ENCODE measurements at places on chromosomes 7 and 10.

DNA sequence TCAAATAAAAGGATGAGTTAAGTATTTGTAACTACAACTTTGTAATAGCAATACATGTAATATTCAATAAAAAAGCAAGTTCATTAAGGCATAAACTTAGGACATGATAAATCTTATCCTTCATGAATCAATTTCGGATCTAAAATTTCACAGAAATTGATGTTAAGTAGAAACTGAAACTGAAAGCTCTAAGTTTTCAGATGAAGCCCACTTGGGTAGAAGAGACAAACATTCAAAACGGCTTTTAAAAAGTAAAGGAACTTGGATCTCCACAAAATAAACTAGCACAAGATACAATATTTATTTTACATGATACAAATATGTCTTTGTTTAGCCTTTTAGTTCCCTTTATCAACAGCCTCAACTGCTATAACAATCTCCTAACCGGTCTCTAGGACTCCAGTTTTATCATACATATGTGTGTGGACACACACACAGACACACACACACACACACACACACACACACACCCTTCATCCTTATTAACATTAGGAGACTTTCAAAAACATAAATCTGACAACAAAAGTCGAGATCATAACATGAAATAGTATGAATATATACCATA is 83.7 kb downstream of the USP6NL start:
- no peak for DNase-seq

GRCh38 chr7:27177795-27178320 is 3.7 kb upstream of the HOXA10 start:
- no peak for DNase-seq

DNA sequence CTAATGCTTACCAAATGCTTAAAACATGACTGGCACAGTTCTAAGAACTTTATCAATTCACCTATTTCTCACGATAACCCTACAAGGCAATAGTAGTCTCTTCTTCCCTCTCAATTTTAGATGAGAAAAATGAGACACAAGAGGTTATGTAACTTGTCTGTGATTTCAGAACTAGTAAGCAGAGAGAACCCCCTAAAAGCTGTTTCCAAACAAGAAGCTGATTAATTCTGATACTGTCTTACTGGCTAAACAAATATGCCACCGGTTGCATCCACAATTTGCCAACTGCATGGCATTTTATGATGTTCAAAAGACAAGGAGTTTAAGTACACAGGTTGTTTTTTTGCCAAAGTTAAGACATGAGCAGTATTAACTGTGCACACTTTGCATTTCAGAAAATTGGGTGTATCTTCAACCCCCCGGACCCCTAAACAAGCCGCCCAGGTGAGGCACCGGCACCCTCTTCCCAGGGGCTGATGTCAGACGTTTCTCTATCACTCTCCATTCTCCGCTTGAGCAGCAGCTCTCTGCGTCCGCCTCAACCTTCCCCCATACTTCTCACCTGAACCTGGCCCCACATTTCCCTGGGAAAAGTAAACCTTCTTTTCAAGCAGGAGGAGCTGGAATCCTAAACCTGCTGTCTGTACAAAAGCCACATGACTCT is 21.7 kb downstream of the RSU1 start:
- no peak for DNase-seq

DNA sequence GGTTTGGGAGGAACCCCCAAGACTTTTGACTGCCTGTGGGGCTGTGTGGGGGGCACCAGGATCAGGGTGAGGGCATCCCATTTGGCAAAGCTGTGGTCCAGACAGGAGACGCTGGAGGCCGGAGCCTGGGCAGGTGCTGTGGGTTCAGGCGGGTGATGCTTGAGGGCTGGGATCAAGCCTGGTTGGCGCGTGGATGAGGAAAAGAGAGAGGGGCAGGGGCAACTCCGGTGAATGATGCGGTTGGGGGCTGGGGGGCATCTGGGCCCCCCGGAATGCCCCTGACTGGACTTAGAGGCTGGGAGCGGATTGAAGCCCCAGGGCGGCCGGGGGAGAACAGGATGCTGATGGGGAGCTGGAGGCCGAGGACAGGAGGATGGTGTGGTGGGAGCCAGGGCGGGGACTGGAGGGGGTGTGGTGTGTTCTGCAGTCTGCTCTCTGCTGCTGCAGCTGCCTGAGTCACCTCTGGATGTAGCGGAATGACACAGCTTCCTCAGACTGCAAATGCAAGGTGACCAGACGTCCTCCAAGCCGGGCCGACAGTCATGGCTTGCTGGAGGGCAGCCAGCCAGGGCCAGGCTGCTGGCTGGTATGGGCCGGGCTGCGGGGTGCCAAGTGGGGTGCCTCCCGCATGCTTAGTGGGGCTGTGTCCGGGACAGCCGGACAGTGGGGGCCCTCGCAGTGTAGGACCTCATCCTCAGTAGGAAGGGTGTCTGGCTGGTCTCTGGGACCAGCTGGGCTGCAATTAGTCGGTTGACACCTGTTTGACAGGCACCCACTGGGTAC is 3.2 kb downstream of the MAFK start:
- DNase-seq, result no peak
